GM18507 (cell line): ENCODE measurements at places on chromosomes 2 and 18.

DNA sequence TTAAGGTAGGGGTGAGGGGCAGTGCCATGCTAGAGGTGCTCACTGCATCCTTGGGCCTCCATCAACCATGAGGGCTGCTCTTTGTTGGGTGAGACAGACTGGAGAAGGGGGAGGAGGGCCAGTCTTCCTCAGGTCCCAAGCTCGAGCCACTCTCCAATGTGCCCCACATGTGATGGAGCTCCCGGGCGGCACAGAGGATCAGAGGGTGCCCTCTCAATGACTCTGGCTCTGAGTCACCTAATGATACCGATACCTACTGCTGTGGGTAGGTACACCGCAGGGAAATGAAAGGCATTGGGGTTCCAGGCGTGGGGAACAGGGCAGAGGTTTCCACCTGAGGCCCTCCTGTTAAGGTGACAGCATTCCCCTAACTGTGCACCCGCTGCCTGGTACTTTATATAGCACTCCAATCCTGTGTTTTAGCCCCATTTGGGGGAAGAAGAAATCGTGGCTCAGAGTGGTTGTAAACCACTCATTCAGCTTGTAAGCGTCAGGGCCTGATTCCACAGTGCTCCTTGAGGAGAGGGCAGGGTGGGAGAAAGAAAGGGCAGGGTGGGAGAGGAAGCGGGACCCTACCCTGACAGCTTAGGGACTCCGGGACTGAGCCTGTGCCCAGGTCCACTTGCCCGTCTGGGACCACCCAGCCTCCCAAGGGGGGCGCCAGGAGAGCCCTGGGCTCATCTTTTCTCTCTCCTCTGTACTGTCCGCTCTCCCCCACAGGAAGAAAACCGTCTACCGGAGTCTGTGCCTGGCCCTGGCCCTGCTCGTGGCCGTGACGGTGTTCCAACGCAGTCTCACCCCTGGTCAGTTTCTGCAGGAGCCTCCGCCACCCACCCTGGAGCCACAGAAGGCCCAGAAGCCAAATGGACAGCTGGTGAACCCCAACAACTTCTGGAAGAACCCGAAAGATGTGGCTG lies 1.8 kb downstream of the B3GNT7 start:
- no peak for DNase-seq

GRCh38 chr2:8324901-8325300 lies 357.0 kb upstream of the ID2 start:
- DNase-seq = no peak

DNA sequence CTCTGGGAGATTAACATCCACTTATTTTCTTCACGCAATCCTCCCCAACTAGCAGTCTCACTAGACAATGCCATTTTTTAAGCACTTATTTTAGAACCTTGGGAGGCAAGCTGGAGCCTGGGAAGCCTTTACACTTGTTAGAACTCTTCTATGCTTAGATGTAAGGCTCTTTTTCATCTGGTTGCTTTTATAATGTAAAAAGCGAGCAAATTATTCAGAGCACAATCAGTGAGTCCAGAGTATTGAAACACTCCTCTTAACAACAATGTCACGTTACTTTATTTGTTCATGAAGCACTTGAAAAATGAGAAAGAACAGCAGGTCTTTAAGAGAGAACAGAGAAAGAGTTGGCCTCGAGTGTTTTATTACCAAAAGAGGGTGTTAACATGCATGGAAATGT lies 84.1 kb upstream of the SLC8A1 start:
- no peak for DNase-seq

DNA sequence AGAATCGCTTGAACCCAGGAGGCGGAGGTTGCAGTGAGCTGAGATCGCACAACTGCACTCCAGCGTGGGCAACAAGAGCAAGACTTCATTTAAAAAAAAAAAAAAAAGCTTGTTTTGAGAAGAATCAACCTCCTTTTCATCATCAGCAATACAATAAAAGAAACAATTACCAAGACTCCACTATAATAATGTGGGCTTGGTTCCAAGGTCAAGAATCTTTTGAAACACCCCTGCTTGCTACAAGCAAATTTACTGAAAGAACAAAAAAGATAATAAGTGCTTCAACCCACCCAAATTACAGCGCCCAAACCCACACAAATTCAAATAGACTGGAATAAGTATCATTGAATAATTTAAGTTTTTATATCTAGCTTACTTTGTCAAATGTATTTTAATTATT lies 33.6 kb upstream of the MAPRE3 start:
- DNase-seq = no peak

- DNase-seq = no peak
Measured at GRCh38 chr2:8966123-8966908, 37.2 kb downstream of the MBOAT2 start.

- DNase-seq = no peak
Measured at GRCh38 chr2:158740621-158741020, 54.5 kb upstream of the DAPL1 start.

GRCh38 chr2:101516823-101517690 lies 42.1 kb upstream of the RFX8 start:
- no peak for DNase-seq

DNA sequence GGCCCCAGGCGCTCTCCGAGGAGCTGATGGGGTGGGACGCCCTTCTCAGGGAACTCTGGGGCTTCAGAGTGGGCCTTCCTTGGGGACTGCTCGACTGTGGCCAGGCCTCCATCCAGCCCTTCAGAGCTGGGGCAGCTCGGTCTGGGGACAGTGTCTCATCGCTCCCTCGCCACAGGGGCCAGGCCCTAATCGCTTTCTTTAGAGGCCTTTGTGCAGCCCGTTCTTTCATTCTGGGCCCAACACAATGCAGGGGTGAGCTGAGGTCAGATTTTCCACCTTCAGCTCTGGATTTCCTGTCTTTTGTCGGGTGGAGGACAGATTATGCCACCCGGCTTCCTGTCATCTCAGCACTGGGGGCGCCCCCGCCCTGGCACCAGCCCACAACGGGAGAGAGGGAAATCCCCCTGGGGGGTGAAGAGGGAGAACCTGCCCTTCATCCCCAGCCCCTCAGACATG lies 25.2 kb downstream of the MYCN start:
- no peak for DNase-seq

DNA sequence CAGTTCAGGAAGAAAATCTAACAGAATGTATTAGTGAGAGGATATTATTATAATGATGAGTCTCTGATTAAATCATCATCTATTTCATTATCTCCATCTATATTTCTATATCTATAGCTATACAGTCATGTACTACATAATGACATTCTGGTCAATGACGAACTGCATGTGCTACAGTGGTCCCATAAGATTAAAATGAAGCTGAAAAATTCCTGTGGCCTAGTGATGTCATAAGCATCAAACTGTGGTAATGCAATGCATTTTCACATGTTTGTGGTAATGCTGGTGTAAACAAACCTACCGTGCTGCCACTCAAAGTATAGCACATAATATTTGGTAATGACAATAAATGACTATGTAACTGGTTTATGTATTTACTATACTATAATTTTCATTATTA lies 1127.9 kb upstream of the CHAC2 start:
- no peak for DNase-seq

GRCh38 chr2:12416600-12416999 lies 300.1 kb upstream of the TRIB2 start:
- no peak for DNase-seq
